ENCODE measurements at places on chromosomes 4 and X. TPM values are rescaled to one million over a fixed set of nuclear protein-coding genes. Genes with fewer than 3 reads are reported as not detected.

Gene SLITRK4
- 0.85 TPM for total RNA-seq

Gene MAGEA6
- not detected for total RNA-seq

Gene IDUA
- 18.7 TPM for total RNA-seq

Gene PRSS12
- total RNA-seq, result 0.50 TPM

Gene FAM236B
- total RNA-seq, result not detected

Gene ADRA2C
- total RNA-seq, result 6.8 TPM

GRCh38 chrX:72340041-72340440, 34.3 kb upstream of the CITED1 start:
- no peak for DNase-seq

DNA sequence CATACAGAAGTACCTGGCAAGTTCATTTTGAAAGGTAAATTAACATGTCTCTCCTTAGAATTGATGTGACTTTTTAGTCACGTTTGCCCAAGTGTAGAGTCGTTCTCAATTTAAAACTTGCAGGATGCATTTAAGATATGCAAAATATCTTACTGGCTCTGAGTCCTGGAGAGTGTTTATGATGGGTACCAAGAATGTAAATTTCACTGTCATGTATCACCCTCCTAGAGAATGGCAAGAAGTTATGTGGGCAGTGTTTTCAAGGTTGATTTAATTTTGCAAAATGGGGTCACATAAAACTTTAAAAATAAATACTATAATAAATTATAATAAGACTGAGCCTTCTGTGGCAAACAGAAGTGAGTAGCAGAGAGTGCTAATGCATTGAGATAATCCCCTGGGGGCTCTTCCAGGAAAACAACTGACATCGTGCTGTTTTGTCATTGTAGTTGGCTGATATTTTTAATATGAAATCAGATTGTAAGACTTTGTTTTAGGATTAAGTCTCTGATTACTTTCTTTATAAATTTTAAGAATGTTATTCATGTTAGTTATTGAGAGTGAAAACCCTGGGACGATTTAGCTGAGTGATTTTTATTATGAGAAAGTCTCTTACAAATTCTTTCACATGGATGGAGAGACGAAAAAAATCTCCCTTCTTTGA, 103.0 kb downstream of the AFF1 start:
- DNase-seq, result no peak

- no peak for DNase-seq
Observed at GRCh38 chr4:157818946-157819692, 353.7 kb downstream of the GASK1B start.

DNA sequence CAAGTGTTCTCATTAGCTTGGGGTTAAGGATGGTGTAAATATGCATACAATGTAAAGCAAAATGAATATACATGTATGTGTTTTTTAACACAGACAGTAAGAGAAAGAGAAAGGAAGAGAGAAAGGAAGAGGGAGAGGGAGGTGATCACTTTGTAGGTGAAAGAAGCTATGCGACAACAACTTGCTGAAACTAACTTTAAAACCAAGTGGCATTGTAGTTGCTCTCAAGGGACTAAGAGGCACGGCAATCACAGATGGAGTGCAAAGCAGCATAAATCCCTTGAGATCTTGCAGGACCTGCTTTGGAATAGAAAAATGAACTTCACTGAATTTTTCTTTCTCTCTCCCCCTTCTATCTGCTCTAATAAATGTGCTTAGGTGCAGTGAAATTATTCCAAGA, 1665.0 kb upstream of the TENM3 start:
- no peak for DNase-seq

DNA sequence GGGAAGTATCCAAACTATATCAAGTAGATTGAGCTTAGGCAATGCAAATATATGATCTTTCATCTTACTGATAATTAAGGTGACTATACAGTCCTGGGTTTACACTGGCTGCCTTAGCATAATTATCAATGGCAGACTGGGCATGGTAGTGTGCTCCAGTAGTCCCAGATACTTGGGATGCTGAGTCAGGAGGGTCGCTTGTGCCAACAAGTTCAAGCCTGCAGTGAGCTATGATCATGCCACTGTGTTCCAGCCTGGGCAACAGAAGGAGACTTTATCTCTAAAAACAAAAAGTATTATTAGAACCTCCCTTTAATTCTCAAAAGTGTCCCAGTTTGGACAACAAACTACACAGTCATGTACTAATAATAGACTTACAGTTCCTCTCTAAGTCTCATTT, 99.4 kb upstream of the RASGEF1B start:
- DNase-seq, result peak; percentile 25

DNA sequence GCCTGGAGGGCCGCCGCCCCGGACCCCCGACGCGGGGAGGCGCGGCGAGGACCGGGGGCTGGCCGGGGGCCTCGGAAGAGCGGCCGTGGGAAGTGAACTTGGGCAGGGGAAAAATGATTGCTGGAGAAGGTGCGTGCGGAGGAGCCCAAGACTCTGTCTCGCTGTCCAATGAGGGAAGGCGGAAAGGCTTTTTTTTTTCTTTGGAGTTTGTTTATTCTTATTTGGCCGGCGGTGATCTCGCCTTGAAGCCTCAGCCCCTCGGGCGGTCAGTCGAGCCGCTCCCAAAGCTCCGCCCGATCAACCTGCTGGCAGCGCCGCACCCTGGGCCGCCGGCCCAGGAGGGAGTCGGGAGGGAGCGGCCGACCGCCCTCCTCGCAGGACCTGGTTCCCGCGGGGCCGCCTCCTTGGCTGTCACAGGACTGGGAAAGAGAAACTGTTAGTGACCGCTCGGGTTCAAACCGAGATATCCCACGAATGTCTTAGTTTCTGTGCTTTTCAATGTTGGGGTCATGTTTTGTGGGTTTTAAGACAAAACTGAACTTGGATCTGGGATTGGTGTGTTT, 2.5 kb downstream of the CPEB2 start:
- peak; percentile 89 for DNase-seq

- no peak for DNase-seq
Observed at GRCh38 chrX:109679820-109680219, 53.2 kb downstream of the ACSL4 start.

DNA sequence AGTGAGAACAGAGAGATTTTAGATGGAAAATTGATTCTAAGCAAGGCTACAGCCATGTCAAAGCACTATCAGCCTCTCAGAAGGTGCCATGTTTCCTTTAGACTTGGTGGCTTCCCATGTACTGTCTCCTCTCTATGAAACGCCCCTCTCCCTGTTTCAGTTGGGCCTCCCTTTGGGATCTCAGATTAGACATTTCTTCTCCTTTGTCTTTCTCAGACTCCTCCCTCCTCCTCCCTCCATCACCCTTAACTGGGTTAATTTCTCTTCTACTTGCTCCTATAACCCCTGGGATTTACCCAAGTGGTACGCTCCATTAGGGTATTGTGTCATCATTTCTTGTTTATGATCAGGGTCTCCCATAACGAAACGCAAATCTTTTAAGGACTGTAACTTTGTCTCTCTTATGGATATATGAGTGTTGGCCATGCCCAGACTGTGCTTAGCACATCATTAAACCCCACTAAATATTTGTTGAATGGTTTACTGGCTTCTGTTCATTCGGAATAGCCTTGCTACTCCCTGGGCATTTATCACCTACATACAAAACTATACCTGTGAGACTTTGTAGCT, 106.8 kb downstream of the FAM9B start:
- no peak for DNase-seq

Data from left cardiac atrium (tissue), 4 donors.